ENCODE measurements at places on chromosomes 2 and 18.

- DNase-seq, result no peak
Observed at GRCh38 chr2:54107903-54108615, 7.4 kb upstream of the ACYP2 start.

- DNase-seq, result no peak
Observed at GRCh38 chr18:10453261-10453805, 1.1 kb upstream of the APCDD1 start.

GRCh38 chr2:5686068-5686467 lies 6.1 kb upstream of the SOX11 start:
- no peak for DNase-seq

DNA sequence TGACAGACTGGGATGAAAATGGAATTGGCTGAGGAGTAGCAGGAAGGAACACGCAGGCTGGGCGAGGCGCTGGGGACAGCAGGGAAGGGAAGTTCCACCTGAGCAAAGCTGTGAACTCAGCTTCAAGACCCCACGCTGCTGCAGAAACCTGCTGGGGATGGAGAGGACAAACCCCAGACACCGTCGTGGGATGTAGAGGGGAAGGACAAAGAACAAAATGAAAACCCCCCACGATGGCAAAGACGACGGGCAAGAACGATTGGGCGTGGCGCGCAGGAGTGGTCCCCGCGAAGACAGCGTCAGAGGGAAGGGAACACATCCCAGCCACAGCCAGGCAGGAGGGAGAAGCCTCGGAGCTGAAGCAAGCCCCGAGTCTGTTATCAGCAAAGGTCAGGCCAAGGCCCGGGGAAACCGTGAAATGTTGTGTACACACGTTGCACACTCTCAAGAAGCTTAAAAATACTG lies 222.9 kb downstream of the NDUFA10 start:
- no peak for DNase-seq

DNA sequence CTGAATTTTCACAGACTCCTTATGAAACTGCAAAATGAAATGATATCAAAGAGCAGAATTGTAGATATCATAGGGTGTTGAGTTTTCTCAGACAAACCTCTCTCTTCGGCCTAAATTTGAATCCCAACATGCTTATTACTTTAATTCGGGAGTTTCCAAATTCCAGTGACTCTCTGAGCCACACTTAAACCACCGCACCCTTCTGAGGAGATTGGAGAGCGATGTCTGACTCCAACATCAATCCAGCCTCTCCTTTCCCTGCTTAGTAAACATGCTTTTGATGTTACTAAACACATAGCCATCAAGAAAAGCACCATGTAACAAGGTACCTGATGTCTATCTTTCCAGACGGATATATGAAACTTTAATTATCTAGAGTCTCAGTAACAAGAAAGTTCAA lies 103.1 kb upstream of the ARHGAP28 start:
- DNase-seq, result no peak

DNA sequence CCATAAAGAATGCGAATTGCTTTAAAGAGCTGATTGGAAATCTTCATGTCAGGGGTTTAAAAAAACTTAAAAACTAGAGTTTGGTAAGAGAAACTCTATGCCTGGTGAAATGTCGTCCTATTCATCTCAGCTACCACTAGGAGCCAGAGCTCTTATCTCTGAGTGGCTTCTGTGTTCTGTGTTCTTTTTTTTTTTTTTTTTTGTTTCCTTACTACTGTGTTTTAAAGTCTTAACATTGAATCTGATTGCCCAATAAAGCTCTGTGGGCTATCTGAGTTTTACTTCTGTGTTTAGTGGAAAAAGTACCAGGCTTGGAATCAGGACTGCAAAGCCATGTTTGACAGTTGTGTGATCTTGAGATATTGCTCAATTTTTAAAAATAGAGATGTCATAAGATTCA lies 494.8 kb downstream of the RIT2 start:
- no peak for DNase-seq

DNA sequence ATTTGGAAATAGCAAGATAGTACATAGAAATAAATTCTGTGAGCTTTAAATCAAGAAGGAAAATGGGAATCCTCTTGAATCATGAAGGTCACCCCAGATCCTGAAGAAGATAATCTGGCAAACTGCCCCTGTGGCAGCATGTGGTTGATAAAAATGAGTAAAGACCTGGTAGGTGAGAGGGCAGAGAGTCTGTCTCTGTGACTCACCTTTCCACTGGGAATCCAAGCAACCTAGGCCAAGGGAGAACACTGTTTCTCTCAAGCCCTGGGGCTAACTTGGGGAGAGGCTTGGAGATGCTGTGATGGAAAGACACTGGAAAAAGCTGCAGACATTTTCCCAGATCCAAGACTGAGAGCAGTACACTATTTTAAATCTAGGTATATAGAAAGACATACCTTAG lies 185.8 kb upstream of the CNTNAP5 start:
- DNase-seq, result no peak

- no peak for DNase-seq
Observed at GRCh38 chr18:26714739-26715138, 150.8 kb downstream of the AQP4 start.

DNA sequence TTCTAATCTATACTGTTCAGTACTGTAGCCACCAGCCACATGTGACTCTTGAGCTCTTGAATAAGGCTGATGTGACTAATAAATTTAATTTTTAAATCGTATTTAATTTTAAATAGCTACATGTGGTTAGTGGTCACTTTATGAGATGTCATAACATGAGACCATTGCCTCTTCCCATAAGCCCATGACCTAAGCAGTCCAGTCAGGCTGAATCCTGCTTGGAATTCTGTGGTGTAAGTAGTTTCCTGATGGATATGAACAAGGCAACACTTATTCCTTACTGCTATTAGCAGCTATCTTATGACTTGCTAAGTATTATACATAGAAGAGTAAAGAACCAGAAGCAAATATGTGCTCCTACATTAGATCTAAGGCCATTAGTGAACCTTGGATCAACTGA lies 150.0 kb downstream of the DIS3L2 start:
- no peak for DNase-seq

GRCh38 chr18:44699572-44700261 lies 19.0 kb downstream of the SETBP1 start:
- DNase-seq, result no peak

GRCh38 chr2:178962152-178962551 lies 87.8 kb downstream of the CCDC141 start:
- no peak for DNase-seq

GRCh38 chr18:54127759-54128378 lies 96.6 kb downstream of the MBD2 start:
- DNase-seq, result no peak

DNA sequence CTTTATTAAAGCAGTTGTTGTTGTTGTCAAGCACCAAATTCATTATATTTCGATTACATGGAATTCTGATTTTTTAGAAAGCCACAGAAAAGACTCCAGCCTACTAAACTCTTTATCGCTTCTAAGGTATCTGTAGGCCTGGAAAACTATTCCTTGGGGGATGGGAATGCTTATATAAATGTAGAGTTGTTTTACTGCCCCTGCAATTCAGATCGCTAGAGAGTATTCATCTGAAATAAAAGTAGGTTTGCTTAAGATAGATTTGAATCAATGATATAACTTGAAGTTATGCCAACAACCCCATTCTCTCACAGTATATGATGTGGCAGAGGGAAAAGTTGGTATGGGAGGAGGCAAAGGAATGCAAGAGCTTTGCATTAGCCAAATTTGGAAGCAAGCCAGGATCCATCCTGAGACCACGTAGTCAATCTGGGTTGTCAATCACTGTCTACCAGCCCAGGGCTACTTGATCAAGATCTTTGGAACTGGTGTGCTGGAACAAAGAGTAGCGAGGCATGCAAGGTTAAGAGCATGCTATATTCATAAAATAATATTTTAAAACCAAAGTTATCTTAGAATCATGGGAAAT lies 95.9 kb downstream of the LYPD6B start:
- no peak for DNase-seq

- no peak for DNase-seq
Observed at GRCh38 chr2:149360106-149360505, 29.7 kb downstream of the LYPD6 start.

- no peak for DNase-seq
Observed at GRCh38 chr18:3526421-3527354, 76.7 kb downstream of the TGIF1 start.

DNA sequence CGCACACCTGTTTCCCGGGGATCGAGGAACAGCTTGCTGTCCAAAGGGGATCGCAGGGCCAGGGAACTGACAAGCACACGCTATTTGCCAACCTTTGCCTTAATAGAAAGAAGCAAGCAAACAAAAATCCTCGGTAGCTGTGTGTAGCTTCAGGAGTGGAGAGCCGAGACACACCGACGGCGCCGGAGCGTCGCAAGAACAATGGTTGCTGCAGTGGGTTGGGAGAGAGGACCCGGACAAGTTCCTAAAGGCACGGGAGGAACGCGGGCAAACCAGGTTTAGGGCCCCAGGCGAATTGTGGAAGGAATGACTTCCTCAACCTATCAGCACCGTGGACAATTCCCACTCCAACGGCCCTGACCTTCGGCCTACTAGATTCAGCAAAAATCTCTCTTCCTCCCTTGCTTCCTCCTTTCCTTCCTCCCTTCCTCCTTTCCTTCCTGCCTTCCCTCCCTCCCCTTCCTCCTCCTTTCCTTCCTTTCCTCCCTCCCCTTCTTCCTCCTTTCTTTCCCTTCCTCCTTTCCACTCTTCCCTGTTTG lies 4.9 kb upstream of the NEUROD1 start:
- no peak for DNase-seq

DNA sequence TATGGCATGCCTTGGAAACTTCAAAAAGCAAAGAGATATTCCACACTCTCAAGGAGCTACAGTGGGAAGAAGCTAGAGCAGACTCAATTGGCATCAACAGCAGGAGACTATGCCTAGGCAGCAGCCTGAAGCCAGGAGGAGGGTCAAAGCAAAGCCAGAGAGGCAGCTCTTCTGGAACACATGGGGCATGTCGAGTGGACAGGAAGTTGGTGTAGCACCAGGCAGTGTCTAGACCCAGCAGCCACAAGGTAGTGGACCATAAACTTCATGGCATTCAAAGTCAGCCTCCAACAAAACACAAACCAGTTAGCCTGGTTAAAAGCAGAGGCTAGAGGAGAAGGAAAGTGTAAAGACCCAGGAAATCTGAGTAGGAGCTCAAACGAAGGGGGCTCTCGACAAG lies 311.2 kb upstream of the PKDCC start:
- no peak for DNase-seq

DNA sequence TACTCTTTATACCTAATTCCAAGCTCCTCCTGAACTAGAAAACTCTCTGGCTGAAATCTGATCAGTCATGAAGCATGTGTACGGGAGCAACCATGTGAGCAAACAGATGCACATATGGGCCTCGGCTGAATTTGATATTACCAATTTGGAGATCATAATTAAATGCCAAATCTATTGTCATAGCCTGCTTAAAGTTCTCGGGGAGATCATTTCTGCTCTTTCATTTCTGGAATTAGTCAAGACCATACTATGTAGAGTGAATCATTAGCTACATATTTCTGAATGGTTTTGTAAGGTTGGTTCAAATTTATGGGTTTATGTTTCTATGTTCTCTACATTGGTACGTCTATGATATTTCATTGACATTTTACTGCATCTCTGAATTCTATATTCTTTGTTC lies 205.5 kb downstream of the UBE2E3 start:
- DNase-seq, result no peak

GRCh38 chr2:54708584-54709335 lies 14.7 kb upstream of the EML6 start:
- no peak for DNase-seq

GRCh38 chr2:234447189-234447588 lies 49.7 kb downstream of the ARL4C start:
- DNase-seq, result no peak

DNA sequence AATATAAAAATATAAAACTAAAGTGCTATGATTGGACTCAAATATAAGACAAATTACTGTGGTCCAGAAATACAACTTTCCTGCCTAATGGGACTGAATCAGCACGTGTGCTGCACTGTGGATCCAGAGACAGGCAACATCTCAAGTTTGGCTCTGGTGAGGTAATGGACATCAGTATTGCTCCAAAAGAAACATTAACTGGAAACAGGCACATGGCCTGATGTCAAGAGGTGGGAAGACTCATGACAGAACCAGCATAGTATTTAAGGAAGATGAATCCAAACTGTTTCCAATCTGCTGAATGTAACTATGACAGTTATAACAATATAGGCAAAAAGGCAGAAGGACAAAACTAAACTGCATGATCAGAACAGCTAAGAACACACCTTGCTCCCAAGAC lies 354.6 kb downstream of the FSIP2 start:
- DNase-seq, result no peak

DNA sequence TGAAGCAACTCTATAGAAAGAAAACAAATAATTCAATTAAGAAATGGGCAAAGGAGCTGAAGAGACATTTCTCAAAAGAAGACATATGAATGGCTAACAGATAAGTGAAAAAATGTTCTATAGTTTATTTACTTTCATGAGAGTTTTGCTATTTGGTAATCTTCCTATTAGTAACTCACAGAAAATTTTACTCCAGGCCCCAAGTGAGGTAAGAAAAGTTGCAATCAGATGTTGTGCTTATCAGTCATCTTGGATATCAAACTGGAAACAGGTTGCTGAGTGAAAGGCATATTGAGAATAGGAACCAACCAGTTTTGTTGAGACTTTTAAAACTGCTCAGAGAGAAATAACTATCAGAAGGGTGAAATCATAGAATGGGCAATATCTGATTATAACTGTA lies 1179.0 kb upstream of the ACVR2A start:
- DNase-seq, result no peak

DNA sequence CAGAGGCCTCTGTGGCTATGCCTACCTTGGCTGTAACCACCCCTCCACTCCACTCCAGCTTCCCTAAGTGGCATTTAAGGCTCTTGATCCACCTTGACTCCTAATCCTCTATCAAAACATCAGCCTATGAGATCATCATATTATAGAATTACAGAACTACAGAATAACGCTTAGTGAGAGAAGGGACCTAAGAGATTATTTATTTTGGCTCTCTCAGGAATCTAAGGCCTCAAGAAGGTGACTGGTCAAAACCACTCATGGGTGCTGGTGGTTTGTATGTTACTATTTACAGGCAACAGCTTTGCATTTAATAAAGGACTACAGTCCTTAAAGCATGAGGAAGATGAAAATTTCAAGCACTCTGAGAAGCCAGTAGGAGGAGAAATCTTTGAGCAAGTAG lies 118.8 kb downstream of the FSHR start:
- DNase-seq, result no peak

DNA sequence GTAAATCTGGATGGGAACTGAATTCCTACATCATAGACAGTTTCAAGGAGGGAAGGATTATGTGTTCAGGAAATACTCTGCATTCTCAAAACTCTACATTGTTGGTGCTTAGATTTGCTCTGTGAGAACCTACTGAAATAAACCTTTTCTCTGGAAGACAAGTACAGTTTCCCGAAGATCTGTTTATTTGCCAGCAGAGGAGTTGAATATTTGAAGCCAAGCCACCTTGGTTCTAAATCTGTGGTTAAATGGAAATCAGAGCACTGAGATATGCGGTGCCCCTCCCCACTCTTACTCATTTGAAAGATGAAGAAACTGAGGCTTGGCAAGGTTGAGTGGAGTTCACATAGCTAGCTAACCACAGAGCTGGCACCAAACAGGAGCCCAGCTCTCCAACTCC lies 146.3 kb upstream of the CTAGE1 start:
- no peak for DNase-seq
